ENCODE measurements at places on chromosomes 2 and 18. TPM values are rescaled to one million over a fixed set of nuclear protein-coding genes. Genes with fewer than 3 reads are reported as not detected.

The MYO5B gene
- 29.5 TPM for total RNA-seq

The TTL gene
- 75.3 TPM for total RNA-seq

- DNase-seq = no peak
Measured at GRCh38 chr18:55286257-55286825, 301.7 kb downstream of the TCF4 start.

The VWA3B gene
- not detected for total RNA-seq

The SMAD7 gene
- total RNA-seq = 6.2 TPM

DNA sequence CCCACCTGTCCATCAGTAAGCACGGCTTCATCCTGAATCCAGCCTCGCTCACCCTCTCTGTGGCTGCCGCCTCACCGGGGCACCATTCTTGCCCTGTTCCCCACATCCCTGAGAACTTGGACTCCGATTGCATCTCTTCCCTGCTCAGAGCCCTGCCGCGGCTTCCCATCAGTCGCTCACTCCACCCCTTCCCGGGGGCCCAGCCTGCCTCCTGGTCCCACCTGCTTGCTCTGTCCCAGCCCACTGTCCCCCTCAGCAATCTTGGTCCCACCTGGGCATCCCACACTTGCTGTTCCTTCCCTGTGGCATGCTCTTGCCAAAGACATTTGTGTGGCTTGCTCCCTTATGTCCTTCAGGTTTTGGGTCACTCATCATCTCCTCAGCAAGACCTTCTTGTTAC is 56.3 kb downstream of the GREB1 start:
- DNase-seq = no peak

DNA sequence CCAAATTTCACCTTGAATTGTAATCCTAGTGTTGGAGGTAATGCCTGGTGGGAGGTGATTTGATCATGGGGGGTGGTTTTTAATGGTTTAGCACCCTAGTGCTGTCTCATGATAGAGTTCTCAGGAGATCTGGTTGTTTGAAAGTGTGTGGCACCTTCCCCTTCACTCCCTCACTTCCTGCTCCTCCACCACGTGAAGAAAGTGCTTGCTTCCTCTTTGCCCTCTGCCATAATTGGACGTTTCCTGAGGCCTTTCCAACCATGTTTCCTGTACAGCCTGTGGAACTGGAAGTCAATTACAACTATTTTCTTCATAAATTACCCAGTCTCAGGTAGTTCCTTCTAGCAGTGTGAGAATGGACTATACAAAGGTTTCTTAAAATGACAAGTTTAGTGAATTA is 251.8 kb upstream of the NETO1 start:
- no peak for DNase-seq

GRCh38 chr2:239722760-239723470 is 302.2 kb downstream of the NDUFA10 start:
- no peak for DNase-seq

The CPLX4 gene
- not detected for total RNA-seq

DNA sequence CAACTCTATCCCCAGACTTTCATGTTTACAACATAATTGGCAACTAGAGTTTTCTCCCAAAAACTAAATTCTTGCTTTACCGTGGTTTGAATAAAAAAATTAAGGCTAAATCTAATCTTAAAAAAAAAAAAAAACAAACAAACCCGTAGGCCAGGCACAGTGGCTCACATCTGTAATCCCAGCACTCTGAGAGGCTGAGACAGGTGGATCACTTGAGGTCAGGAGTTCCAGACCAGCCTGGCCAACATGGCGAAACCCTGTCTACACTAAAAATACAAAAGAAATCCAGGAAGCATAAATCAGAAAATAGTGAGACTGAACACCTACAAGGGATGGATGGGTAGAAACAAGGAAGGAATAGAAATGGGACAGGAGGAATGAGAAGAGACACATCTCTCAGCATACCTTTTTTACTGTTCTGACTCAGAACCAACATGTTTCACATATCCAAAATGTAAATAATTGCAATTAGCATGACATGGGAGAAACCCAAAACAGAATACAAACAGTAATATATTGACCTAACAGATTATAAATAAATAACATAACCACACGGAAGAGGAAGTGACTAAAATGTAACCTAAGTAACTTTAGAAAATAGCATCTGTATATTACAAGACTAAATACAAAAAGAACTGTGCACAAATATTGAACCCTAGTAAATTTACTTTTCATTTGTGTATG is 17.5 kb downstream of the MGAT4A start:
- no peak for DNase-seq

- peak; percentile 44 for DNase-seq
Measured at GRCh38 chr2:191617575-191617974, 60.4 kb upstream of the NABP1 start.

- no peak for DNase-seq
Measured at GRCh38 chr18:22219568-22220355, 50.4 kb downstream of the GATA6 start.

The TBC1D8 gene
- 4.9 TPM for total RNA-seq

GRCh38 chr2:31999438-31999837 is 11.4 kb downstream of the MEMO1 start:
- DNase-seq = no peak

The ALK gene
- total RNA-seq = 0.26 TPM

DNA sequence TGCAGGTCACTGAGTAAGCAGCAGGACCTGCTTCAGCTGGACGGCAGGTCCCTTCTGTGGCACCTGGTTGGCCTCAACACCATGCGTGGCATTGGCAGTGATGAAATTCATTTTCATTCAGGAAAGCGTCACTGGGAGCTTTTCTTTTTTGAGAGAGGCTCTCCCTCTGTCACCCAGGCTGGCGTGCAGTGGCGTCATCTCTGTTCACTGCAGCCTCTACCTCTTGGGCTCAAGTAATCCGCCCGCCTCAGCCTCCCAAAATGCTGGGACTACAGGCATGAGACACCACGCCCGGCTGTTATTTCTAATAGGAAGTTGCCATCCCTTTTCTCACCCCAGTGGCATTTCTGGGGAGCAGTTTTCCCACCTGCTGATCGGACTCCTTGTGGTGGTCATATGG is 39.3 kb downstream of the NCK2 start:
- no peak for DNase-seq

DNA sequence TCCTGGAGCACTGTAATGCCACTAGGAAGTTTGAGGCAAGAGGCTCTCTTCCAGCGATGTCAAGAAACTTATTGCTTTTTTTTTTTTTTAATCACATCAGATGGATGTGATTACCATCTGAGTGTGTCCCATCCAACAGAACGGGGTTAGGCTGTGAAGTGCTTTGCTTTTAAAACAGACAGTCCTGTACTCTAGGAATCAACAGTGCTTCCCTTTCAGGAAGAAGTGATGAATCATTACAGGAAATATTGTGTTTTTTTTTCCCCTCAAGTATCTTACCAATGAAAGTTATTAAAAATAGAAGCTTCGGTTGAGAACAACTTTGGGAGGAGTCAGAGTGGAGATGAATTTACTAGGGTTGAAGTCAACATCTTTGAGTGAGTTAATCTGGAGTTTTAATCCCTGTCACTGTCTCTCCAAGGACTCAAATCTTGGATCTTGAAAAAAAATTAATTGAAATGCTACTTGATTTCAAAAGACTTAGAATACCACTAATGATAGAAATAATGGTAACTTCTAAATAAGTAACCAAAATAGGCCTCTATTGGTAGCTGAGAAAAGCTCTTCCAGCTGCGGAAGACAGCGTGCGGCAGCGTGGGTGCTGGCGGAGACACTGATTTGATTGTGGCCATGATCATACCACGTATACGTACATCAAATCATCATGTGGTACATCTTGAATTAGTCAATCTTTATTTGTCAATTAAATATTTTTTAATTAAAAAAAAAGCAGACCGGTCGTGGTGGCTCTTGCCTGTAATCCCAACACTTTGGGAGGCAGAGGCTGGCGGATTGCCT is 45.5 kb downstream of the GATA6 start:
- DNase-seq = peak; percentile 54

All from A172 (cell line).